ENCODE measurements at places on chromosomes 3 and 15.

GRCh38 chr3:178455946-178456345, 80.3 kb upstream of the KCNMB2 start:
- DNase-seq, result no peak

DNA sequence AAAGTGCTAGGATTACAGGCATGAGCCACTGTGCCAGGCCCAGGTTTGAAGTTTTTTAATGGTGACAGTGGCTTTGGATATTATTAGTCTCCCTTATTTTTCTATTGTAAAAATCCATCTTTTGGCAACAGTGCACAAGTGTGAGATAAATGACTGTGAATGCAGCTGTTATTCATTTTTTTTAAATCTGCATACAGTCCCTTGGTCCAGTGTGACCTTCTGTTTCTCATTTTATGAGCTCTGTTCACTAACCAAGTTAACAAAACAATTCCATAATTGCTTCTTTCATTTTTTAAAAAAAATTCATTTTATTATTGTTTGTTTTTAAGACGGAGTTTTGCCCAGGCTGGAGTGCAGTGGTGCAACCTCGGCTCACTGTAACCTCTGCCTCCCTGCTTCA, 381.8 kb downstream of the NAALADL2 start:
- no peak for DNase-seq

DNA sequence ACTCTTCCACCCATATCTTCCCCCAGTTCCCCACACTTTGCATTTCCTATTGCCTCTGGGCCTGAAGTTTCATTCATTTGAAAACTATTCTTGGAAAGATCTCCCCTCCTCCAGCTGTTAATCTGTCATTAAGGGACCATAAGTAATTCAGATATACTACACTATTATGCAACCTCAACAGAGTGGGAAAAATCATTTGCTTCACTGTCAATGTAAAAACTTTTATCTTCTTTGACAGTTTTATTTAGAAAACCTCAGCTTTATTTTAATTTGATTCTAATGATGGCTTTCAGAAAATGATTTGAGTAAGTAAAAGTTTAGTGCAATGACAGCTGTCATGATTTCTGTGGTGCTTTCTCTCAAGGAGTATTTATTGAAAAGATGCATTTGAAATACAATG, 435.3 kb upstream of the KCNMB2 start:
- no peak for DNase-seq

DNA sequence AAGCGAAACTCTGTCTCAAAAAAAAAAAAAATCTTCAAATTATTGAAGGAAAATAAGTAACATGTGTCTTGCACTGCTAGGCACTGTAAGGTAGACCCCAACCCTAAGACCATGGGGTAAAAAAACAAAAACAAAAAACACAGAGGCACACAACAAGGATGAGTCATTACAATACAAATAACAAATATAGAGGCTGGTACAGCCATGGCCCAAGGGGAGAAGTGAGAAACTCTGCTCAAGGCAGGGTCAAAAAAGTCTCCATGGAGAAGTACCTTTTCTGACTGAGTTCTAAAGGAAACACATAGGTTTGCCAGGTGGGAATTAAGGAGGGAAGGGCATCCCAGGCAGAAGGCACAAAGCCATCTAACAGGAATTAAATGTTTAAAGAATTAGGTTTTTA, 54.5 kb downstream of the TOP2B start:
- no peak for DNase-seq

GRCh38 chr3:158794936-158795518, 6.8 kb upstream of the MFSD1 start:
- peak; percentile 45 for DNase-seq

DNA sequence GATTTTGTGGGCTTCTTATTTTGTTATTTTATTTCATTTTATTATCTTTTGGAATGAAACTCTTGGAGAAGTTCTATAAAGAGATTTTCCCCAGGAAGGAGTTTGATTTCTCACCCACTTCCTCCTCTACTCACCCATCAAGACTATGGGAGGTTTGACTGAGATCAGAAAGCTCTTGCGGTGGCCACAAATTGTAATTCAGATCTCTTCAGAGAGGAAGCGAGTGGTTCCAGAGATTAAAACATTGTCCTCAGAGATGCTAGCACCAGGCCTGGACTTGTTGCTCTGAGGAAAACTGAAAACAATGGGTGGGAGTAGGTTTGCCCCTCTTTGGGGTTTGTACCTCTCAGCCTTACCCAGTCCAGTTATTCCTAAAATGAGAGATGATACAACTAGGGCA, 8.1 kb upstream of the MUC13 start:
- DNase-seq, result no peak

DNA sequence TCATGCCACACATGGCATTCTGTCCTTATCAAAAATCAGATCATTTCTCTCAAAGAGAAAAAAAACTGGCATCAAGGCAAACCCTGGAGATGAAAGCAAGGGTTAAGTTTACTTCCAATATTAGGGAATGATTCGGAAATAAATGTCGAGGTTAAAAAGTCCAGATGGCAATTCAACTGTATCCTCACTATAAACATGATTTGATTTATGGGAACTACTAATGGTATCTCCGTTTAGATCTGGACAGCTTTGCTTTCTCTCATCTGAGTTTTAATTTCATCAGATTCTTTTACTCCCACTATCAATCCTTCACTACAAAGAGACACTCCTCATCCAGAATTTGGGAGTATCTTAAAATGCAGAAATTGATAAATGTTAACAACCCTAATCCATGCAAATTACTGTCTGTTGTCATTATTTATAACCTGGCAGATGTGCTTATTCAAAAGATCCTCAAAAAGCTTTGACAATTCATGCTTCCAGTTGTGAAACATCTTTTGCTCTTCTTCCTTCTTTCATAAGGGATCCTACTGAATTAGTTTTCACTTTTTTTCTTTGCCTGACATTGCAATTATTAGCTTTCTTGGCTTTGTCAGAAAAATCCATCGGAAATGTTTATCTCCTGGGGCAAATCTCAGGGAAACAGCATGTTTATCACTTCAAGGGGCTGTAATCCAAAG, 903.2 kb downstream of the MCTP2 start:
- DNase-seq, result no peak

DNA sequence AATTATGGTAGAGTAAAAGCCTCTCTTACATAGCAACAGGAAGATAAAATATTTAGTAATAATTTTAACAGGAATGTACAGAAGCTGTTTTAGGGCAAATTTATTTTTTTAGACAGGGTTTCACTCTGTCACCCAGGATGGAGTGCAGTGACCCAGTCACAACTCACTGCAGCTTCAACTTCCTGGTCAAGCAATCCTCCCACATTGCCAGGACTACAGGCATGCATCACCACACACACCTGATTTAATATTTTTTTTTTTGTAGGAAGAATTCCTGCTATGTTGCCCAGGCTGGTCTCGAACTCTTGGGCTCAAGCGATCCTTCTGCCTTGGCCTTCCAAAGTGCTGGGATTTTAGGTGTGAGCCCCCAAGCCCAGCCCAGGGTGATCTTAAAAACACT, 61.1 kb downstream of the PCCB start:
- no peak for DNase-seq

- DNase-seq, result peak; percentile 1
Measured at GRCh38 chr3:64166584-64167162, 58.6 kb downstream of the PRICKLE2 start.

DNA sequence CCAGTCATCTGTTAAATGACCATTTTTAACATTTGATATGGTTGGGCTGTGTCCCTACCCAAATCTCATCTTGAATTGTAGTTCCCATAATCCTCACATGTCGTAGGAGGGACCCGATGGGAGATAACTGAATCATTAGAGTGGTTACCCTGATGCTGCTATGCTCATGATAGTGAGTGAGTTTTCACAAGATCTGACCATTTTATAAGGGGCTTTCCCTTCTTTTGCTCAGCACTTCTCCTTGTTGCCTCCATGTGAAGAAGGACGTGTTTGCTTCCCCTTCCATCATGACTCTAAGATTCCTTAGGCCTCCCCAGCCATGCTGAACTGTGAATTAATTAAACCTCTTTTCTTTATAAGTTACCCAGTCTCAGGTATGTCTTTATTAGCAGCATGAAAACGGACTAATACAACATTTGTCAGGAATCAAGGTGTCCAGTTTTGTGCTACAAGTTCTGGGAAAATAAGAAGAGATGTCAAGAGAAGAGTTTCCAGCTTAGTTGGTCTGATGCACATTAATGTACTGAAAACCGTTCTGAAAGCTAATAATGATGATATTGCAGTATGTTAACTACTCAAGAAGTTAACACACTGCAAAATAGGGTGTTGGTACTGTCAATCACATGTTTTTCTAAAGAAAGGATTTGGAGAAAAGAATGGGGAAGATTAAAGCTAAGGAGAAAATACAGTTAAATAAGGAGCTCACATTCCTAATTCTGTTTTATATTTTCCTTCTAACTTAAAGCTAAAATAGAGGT, 67.9 kb downstream of the ATP8B4 start:
- no peak for DNase-seq

GRCh38 chr3:62723166-62723913, 151.9 kb downstream of the CADPS start:
- DNase-seq, result no peak

All from NCI-H1694 treated with DMSO at 0.1 percent for 48 hours (cell line).